ENCODE measurements at places on chromosomes 1 and 21.

DNA sequence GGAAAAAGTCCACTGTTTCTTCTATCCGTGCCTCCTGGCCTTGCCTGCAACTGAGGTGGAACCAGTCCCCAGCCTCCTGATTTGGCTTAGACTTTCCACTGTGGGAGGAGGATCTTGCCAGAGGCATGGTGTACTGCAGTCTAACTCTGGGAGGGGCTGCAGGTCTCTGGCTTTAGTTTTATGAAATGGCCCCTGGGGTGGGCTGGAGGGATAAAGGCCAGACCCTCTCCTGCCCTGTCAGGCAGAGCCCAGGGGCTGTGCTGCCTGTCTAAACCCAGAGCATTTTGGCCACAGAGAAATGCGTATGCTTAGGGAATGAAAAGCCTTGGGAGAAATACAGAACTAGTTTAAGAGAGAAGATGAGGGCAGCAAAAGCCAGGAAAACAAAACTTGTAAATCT, 73.0 kb downstream of the ABCA4 start:
- DNase-seq: no peak

DNA sequence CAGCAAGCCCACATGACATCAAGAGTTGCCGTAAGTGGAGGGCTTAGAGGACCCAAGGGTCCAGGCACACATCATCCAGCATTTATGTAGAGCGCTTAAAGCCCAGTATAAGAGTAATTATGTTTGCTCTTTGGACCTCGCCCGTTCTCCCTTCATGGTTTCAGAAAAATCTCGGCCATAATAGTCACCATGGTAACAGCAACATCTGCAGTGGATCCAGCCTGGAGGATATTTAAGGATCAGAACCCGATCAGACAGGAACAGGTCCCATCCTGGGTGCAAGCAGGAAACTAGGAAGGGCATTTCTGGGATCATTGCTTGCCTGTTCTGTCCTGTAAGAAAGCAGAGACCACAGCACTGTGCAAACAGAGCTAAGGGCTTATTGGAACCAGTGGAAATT, 89.9 kb upstream of the KAZN start:
- no peak for DNase-seq

GRCh38 chr1:186463926-186464325, 3.0 kb upstream of the PDC start:
- no peak for DNase-seq

DNA sequence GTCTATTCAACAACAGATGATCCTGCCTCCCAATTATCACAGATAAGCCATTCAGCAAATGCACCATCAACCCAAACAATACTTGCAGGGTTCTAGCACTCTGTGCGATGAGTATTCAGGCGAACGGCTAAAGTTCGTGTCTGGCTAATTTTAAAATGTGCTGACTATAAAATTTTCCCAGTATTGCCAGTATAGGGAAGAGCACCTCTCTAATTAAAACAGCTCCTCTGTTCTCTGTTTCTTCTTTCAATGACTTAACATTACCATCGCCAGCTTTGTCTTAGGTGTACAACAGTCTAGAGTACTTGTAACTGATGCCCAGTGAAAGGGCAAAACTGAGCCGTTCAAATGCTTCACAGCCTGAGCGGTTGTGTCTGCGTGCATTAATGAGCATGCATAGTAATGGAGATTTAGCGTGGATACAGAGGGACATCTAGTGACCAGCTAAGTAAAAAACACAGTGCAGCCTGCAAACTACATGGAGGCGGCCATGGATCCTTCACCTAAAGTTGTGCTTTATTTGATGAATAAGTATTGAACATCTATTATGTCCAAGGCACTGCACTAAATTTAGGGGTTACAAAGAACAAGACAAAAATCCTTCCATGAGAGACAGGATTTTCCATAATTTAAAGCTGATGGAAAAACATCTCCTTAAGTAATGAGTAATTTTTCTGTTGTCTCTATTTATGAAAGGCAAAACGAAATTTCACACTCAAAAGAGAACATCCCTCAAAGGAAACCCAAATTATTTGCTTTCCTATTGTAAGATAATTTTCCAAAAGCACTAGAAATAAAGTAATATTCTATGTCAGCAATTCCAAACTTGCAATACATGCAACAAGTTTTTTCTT, 120.0 kb downstream of the SETD4 start:
- DNase-seq: peak; percentile 74

DNA sequence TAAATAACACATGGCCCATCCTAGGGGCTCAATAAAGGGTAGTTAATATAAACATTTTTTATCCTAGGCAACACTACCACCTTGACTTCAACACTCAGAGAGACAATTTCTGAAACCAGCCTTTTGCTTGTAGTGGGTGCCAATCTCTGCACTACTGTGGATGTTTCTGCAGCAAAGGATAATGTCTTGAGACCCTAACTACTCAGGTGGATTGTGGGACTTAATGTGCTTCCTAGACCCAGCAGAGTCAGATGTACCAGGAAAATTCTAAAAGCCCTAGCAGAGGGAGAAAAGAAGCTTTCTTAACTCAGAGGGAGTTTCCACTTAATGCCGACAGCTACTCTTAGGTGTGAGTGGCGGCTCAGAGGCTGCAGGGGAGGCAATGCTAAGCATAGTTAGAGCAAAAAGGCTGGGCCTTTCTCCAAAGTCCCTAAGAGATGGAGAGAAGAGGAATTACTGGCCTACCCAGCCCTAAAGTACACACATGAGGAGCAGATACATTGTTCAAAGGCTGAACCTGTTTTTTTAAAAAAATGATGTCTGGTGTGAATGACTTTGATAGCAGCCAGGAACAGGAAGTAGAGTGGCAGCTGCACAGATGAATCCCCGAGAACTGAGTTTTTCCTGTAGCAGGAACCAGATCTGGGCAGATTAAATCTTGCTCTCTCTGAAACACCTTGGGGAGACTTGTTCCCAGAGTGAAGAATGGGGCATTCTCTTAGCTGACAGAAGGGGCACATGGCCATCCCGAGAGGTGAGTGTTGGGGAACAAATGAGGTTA, 33.5 kb upstream of the ABCD3 start:
- DNase-seq: peak; percentile 11

Measured in suppressor macrophage (primary cell).